Stimulated activated CD8-positive, alpha-beta memory T cell treated with anti-CD3 and anti-CD28 coated beads, Interleukin-4, amount 100 ng/mL, for 4 hours (primary cell): ENCODE measurements at places on chromosomes 4 and X.

- no peak for DNase-seq
Observed at GRCh38 chrX:126552313-126553022, at the start of gene DCAF12L1. Gene DCAF12L1, minus strand, starts transcription at chrX:126552814. Its CDS starts 206 bp downstream, at chrX:126552608.

GRCh38 chrX:104351173-104351769 lies 96.5 kb upstream of the ESX1 start:
- DNase-seq: no peak

- DNase-seq: no peak
Observed at GRCh38 chr4:139455126-139455538, 1.2 kb downstream of the RAB33B start.

DNA sequence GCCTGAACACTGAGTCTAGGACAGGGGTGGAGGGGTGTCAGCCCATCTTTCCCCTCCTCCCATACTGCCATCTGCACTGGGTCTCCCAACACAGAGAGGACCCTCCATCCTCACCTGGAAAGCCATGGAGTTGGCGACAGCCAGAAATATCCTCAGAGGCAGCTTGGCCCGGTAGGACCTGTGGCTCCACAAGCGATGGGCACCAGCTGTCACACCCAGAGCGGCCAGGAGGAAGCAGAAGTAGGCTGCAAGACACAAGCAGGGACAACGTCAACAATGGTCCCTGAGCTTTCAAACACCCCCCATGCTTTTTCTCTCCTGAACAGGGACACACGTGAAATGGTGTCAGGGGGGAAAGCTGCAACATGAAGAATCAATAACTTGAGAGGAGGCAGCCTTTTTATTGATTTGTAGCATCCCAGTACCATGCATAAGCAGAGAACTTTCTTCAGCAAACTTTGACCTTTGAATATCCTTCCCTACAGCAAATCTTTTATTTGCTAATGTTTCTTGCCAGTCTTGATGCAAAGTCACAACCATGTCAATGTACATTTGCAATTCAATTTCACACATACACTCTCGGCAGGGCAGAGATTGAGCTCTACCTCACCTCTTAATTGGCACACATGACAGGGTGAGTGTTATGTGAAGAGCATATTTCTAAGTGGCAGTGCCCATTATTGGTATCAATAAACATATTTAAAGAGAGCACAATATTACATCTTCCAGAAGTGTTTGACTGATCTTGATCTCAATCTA lies 93.2 kb downstream of the SCD5 start:
- no peak for DNase-seq

DNA sequence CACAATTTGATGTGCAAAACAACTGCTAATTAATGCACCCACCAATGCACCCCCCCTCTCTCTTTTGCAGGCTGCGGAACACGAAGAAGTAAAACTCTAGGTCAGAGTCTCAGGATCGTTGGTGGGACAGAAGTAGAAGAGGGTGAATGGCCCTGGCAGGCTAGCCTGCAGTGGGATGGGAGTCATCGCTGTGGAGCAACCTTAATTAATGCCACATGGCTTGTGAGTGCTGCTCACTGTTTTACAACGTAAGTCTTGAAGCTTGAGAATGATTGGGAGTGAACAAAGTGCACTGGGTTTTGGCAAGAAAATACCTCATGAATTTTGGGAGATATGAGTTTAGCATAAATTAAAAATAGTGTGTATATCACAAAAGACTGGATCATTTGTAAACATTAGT lies 28.9 kb downstream of the TMPRSS11E start:
- DNase-seq: no peak

GRCh38 chr4:166421556-166422156 lies 548.6 kb downstream of the TLL1 start:
- DNase-seq: no peak

GRCh38 chr4:140296335-140297220 lies 76.9 kb upstream of the SCOC start:
- DNase-seq: no peak

- no peak for DNase-seq
Observed at GRCh38 chrX:18619288-18619687, 52.6 kb downstream of the RS1 start.

- no peak for DNase-seq
Observed at GRCh38 chr4:74005528-74005927, 7.1 kb upstream of the CXCL5 start.

GRCh38 chrX:72478853-72479252 lies 93.8 kb downstream of the HDAC8 start:
- DNase-seq: no peak

- DNase-seq: no peak
Observed at GRCh38 chr4:77917601-77918000, 55.0 kb downstream of the MRPL1 start.

- DNase-seq: no peak
Observed at GRCh38 chr4:40246011-40246900, 49.4 kb downstream of the RHOH start.

DNA sequence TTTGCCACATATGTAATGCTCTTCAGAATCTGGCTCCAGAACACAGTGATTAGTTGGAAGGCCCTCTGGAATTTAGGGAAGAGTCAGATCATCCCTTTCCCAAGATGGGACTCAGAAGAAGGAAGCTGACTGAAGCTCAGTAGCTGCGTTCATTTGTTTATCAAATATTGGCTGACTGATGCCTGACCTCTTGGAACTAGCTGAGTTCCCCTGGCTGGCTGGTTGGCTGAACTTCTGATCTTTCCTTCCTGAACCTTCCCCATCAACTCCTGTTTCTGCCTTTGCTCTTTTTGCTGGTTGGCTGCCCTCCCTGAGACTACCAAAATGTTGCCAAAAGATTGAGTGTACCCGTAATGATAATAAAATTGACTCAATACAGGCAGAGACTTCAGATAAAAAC lies 866.5 kb upstream of the INTU start:
- no peak for DNase-seq

- no peak for DNase-seq
Observed at GRCh38 chr4:177778623-177779022, 336.4 kb upstream of the AGA start.

DNA sequence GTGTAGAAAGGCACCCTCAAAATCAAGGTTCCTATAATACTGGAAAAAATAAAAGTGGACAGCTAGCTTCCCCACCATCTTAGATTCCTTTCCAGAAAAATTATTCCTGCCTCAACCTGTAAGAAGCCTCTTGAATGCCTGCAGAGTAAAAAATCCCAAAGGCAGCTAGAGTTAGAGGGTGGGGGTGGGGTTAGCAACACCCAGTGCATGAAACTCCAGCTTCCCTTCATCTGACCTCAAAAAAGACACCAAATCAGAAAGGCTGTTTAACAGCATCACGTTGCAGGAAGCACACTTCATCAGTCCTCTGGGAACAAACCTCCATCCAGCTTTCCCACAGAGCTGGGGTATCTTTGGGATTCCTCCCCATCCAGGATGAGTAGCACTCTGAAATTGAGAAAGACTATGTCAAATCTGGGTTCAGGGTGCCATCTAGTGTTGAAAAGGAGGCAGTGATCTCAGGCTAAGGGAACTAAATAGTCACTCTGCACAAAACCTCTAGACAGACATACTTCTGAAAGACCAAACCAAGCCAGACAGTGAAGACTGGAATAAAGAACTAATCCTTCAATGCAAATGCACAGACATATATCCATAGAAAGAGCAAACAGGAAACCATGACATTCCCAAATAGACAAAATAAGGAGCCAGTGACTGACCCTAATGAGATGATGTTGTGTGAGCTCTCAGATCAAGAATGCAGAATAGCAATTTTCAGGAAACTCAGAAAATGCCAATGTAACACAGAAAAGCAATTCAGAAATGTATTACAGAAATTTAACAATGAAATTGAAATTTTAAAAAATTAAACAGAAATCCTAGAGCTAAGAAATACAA lies 97.9 kb downstream of the ARHGEF9 start:
- no peak for DNase-seq

DNA sequence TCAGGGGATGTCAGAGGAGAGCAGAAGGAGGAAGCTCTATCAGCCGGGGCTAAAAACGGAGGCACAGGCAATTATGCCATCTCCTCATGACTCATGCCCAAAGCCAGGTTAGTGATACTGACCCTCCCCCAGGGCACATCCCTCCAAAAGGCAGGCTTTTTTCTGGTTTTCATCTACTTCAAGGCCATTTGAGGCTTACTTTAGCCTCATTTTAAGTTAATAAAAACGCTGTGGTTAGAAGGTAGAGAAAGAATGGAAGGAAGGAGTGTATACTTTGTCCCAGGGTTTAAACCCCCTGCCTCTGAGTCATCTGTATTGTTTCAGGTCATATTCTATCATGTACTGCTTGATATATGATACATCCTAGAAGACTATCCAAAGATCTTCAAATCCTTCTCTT lies 89.7 kb upstream of the NDP start:
- DNase-seq: no peak

DNA sequence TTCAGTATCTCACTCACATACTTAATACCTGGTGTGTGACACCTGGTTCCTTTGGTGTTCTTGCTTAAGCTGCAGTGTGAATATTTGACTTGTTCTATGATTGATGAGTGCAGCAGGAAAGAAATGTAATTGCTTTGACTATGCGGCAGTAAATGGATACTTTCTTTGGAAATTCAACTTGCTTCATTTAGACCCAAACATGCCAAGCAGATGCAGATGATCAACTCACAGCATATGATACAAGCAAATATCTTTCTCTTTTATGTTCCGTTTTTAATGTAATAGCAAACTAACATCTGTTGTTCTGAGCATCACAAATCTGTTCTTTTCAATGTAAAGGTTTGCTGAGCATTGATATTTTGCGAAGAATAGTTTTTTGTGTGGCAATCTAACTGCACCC lies 549.5 kb downstream of the C4orf33 start:
- DNase-seq: no peak

GRCh38 chrX:126165721-126166461 lies at the start of gene DCAF12L2:
Gene DCAF12L2, minus strand, starts transcription at chrX:126166289. Its CDS starts 365 bp downstream, at chrX:126165924.
- no peak for DNase-seq

DNA sequence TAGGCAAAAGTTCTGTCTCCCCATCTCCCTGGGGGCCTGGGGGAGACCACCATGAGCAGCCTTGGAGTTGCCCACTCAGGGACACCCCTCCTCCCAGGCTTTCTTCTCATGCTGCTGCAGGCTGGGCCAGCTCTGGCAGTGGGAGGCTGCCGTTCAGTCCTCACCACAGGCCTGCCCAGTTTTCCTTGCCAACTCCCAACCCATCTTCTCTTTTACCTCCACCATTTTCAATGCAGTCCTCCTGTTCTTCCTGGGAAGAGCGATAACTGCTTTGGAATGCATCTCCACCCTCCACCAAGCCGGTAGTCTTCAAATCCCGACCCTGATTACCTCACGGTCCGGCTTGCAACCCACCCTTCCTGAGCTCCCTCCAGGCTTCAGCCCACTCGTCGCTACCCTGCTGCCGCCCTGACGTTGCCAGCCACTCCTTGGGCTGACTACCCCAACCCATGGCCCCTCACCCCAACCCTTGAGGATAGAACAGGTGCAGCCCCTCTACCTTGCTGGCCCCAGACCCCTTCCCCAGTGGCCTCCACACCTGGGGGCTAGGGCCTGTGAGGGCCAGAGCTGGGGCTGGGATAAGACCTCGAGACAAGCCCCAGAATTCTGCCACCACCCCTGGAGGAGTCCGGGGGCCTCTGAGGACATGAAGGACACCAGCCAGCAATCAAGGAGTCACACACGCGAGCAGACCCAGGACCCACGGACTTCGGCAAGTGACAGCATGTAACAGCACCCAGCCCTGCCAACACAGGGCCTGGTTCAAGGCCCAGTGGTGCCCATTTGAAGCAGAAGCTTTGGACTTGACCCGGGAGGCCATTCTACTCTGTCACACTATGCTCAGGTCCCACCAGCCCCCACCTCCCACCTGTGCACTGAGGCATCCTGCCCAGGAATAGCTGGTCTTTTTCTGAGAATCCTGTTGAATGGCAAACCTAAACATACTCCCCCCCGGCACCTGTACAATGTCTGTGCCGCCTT lies 9.2 kb downstream of the WDR1 start:
- DNase-seq: no peak

DNA sequence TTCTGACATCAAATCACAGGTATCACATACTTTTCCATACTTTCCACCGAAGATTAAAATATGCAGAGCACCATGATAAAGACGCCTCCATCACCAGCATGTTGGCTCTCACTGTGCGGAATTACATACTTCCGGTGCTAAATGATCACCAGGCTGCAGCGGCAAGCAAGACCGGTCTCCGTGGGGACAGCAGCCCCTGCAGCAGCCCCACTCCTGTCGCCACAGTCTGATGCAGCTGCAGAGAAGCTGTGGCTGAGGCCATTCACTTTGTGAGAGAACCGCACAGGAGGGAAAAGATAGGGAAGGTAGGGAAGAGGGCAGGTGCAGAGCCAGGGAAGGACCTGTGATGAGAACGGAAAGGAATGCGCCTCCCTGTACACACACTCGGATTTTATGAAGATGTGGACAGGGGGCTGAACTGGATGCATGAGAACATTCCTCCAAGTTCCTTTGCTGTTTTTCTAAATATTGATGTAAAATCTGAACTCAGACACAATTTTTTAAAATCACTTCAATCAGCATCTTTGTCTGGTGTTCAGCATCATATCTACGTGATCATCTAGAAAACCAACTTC lies 38.3 kb downstream of the AFAP1 start:
- no peak for DNase-seq

DNA sequence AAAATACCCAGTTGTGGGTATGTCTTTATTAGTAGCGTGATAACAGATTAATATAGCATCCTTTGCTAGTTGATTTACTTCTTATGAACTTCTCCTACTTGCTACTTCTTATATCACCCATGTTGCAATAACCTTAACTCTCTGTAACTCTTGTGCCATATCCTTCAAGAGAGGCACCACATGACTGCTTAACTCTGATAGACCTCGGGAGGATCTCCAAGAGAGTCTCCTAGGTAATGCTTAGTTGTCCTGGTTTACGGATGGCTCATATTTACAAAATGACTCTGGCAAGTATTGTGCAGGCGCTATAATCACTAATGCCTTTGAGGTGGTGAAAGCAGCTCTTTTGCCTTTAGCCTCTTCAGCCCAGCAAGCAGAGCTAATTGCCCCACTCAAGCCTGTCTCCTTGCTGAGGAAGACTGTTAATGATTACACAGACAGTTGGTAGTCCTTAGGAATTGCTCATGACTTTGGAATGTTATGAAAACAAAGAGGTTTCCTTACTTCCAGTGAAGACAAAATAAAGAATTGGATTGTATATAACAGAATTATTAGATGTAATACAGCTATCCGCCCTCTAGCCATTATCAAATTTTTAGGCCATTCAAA lies 1305.8 kb downstream of the PCDH7 start:
- DNase-seq: no peak

- no peak for DNase-seq
Observed at GRCh38 chr4:70902577-70903290, 565 bp downstream of the MOB1B start.

DNA sequence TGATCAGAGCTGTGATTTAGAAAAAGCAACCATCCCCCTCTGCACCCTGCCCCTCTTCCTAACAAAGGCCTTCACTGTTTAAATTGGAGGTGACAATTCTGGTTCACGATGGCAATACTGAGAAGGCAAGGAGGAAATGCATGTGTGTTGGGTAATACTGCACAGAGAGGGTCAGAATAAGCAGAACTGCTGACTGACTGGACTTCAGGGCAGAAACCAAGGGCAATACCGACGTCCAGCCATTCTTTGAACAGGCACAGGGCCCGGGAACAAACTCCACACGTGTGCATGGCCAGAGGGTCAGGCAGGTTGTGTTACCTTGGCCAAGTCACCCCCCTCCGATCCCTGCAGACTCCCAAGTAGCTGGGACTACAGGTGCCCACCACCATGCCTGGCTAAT lies 6.0 kb downstream of the ACSL1 start:
- DNase-seq: no peak

- DNase-seq: no peak
Observed at GRCh38 chr4:123017636-123018395, 95.4 kb upstream of the NUDT6 start.
